CD4-positive, alpha-beta T cell treated with Interleukin-21 for 1 hour (primary cell): ENCODE measurements at places on chromosomes 5 and 9.

- DNase-seq = no peak
These were observed 265.6 kb upstream of the FBXL7 start for GRCh38 chr5:15234366-15234765.

GRCh38 chr9:86098824-86099700, at the start of gene GOLM1:
GOLM1 (minus strand) TSS chr9:86099558; CDS start chr9:86079320, 20,238 bp downstream.
- peak; percentile 8 for DNase-seq

GRCh38 chr5:135476615-135477581, 24.7 kb upstream of the TIFAB start:
- DNase-seq = no peak

GRCh38 chr9:133032171-133032570, 1.4 kb downstream of the GTF3C5 start:
- no peak for DNase-seq

GRCh38 chr5:103041071-103041676, 78.8 kb downstream of the GIN1 start:
- peak; percentile 37 for DNase-seq

DNA sequence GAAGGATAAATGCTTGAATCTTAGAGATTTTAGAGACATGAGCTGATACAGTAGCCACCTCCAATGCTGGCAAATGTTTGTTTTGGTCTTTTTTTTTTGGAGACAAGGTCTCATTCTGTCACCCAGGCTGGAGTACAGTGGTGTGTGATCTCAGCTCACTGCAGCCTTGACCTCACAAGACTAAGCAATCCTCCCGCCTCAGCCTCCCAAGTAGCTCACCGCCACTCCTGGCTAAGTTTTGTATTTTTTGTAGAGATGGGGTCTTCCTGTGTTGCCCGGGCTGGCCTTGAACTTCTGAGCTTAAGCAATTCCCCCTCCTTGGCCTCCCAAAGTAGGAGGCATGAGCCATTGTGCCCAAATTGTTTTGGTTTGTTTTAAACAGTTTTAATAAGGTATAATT, 6.8 kb upstream of the DOLPP1 start:
- DNase-seq = no peak

DNA sequence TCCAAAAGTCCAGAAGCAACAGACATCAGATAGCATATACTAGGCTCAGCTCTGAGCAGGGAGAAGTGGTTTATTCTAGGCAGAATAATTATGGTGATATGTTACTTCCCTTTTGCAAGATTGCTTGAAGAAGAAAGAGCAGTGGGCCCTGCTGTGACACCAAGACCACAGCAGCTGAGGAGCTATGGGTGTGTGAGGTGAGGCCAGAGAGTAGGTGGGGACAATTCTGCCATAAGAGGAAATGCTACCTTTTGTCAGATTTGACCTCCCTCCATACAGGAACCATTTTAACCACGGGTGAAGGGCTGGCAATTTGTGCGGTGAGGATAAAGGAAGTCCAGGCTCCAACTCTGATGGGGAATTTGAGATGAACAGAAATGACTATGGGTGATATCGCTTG, 51.3 kb downstream of the TNFSF15 start:
- no peak for DNase-seq

- no peak for DNase-seq
These were observed 79.0 kb downstream of the SPRY4 start for GRCh38 chr5:142245786-142246185.

DNA sequence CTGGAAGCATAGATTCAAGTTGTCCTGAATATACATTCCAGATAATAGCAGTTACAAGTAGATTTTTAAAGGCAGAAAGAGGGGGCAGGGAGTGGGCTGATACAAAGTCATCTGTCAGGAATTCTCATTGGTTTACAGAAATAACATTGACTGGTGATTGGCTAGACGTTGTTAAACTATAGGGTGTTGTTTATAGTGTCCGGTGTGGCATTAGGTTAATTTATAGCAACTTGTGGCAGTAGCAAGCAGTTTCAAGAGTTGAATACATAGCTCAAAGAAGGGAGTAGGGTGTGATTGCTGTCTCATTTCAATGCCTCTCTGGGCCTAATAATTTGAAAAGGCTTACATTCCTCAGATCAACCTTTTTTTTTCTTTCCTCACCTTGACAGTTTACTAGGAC, 10.7 kb upstream of the POC5 start:
- DNase-seq = no peak

DNA sequence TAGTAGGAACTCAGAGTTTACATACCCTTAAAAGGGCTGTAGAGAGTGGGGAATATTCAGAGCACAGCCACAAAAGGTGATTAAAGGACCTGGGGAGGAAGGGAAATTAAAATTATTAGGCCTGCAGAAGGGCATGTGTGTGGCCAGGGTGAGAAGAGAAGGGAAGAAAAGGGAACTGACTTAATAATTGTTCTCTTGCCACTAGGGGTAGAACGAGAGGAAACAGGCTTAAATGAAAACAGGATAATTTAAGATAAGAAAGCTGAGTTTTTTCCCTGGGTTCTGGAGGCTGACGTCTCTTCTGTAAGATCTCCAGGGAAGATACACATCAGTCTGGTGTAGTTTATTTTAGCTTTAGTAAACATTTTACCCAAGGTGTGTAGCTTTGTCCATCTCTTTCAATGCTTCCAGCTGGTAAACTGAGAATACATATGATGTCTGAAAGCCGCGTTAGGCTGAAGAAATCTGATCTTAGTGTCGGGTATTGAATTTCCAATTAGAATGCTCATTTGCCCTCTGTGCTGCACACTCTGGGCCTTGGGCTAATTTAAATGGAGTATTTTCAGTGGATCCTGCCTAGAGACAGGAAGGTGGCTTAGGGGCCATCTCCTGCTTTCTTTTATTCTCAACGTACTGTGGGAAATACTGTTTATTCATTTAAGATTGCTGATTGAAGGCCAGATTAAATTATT, 416.8 kb downstream of the TMEM38B start:
- no peak for DNase-seq

DNA sequence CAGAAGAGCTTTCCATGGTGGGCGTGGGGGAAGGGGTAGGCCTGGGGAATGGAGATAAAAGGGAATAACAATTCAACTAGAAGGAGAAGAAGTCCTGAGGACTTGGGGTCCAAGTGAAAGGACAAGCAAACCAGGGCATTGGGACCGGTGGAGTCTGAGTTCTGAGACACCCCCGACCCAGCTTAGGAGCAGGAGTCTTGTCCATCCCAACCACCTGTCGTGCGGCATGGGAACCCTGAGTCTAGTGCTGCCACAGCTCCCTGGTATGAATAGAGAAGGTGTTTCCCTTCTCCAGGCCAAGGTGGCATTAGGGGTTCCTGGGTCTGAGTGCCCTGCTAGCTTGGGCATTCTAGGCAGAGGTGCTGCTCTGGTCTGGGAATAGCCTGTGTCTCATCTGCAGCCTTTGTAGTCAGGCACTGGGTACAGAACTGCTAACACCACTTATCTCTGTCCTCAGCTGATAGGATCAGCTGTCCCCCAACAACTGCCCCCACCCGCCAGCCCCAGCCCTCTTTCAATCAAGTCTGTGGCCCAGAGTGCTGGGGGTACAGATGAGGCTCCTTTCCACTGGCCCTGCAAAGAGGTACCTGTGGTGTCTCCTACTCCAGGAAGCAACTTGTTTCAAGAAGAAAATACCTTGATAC, 9.9 kb downstream of the HNRNPAB start:
- DNase-seq = no peak

- DNase-seq = no peak
These were observed 194.2 kb upstream of the HAPLN1 start for GRCh38 chr5:83914662-83915418.

DNA sequence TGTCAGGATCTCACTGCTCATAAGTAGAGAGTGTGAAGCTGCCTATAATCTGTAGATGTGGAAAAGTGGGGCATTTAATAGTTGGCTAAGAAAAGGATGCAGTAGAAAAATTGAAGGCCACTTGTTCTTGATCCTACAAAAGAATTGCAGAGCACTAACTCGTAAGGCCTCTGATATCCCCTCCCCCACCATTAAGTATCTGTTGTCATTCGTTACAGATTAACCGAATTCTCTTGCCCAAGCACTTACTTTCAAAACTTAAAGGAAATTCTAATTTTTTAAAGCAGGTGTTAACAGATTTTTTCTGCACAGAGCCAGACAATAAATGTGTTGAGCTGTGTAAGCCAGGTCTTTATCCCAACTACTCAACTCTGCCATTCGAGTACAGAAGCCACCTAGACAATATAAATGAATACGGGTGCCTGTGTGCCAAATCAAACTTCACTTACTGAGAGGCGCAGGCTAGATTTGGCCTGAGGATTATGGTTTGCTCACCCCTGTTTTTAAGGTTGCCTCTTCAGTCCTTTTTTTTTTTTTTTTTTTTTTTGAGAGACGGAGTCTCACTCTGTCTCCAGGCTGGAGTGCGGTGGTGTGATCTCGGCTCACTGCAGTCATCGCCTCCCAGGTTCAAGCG, 234.8 kb downstream of the RFK start:
- DNase-seq = no peak

DNA sequence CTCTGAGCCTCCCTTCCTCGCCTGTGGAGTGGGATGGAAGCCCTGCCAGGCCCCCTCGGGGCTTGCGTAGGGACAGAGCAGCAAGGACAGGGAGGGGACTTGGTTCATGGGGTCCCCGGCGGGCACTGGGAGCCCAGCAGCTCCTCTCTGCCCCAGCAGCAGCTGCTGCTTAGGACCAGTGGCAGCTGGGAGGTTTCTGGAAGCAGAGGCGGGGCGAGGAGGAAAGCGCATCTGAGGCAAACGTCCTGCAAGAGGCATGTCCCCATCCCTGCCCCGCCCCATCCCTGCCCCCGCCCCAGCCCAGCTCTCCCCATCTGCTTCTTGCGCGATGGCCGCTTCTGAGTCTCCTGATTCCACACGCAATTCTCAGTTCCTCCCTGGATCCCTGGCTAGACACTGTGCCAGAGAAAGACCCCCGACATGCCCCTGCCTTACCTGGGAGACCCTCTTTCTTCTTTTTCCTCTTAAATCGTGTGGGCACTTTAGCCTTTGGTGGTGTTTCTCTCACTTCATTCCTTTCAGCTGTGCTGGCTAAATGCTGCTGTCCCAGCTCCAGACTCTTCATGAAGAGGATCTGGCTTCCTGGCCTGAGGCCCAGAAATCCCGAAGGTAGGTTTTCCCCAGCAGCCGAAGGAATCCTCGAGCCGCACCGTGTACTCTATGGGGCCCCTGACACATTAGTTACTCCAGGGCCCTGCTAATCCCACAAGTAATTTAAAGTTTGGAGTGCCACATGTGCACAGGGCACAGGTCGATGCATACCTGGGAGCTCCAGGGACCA, 4.4 kb upstream of the OR2S2 start:
- DNase-seq = no peak

GRCh38 chr9:122930541-122931225, 629 bp downstream of the ZBTB26 start:
- DNase-seq = no peak

DNA sequence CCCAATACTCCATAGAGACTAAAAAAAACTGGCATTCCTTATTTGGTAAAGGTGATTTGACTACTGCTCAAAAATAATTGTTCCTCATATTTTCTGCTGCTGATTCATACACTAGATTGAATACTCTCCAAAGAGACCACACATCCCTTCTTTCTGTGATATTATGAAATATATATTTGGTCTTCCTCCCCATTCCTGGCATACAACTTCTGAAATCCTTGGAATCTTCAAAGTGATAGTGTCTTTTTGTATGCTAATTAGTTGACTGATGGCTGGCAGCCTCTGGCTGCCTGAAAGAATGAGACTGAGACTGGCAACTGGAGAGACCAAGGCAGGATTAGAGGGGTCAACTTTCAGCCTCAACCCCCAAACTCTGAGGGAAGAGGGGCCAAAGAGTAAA, 348.0 kb upstream of the RFX3 start:
- DNase-seq = no peak

GRCh38 chr5:149954798-149955197, 5.8 kb upstream of the SLC26A2 start:
- no peak for DNase-seq

DNA sequence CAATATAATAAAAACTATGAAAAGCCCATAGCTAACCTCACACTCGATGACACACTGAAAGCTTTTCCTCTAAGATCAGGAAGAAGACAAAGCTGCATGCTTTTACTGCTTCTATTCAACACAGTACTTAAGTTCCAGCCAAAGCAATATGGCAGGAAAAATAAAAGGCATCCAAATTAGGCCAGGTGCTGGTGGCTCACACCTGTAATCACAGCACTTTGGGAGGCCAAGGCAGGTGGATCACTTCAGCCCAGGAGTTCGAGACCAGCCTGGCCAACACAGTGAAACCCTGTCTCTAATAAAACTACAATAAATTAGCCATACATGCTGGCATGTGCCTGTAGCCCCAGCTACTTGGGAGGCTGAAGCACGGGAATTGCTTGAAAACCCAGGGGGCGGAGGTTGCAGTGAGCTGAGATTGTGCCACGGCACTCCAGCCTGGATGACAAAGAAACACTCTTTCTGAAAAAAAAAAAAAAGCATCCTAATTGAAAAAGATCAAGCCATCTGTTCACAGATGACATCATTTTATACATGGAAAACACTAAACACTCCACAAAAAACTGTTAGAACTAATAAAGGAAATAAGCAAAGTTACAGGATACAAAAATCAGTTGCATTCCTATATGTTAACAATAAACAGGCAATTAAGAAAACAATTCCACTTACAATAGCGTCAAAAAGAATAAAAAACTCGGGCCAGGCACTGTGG, 17.9 kb downstream of the ZFR start:
- DNase-seq = no peak

- no peak for DNase-seq
These were observed 423.2 kb upstream of the PAPPA start for GRCh38 chr9:115730396-115730795.

DNA sequence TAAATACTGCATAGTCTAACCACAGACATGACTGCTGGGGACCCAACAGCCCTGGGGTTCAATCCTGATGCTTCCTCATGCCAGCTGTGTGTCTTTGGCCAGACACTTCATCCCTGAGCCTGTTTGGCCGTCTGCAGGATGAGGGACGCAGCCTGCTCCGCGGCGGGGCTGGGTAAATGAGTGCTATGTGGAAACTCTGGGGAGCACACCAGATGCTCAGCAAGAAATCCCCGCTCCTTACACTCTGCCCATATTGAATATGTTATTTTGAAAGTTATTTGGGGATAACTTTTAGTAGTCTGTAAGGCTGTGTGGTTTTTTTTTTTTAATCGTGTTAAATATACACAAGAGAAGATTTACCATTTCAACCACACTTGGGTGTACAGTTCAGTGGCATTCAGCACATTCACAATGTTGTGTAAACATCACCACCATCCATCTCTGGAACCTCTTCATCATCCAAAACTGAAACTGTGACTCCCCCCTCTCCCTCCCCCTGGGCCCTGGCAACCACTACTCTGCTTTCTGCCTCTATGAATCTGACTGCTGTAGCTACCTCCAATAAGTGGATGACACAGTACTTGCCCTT, 42.7 kb downstream of the SH3PXD2B start:
- DNase-seq = no peak

- DNase-seq = no peak
These were observed 728.5 kb upstream of the ADAMTS16 start for GRCh38 chr5:4411664-4412063.
